ENCODE measurements at places on chromosomes 3 and 15. TPM values are rescaled to one million over a fixed set of nuclear protein-coding genes. Genes with fewer than 3 reads are reported as not detected.

Gene ARRDC4
- 0.15 TPM for polyA plus RNA-seq

Gene VGLL3
- polyA plus RNA-seq = 4.9 TPM

Gene RFX7
- polyA plus RNA-seq = 11.7 TPM

Gene PATL2
- 0.12 TPM for polyA plus RNA-seq

Gene CLDN11
- polyA plus RNA-seq = 0.42 TPM

Gene SLC12A8
- polyA plus RNA-seq = 4.2 TPM

Gene MESP1
- 2.8 TPM for polyA plus RNA-seq

DNA sequence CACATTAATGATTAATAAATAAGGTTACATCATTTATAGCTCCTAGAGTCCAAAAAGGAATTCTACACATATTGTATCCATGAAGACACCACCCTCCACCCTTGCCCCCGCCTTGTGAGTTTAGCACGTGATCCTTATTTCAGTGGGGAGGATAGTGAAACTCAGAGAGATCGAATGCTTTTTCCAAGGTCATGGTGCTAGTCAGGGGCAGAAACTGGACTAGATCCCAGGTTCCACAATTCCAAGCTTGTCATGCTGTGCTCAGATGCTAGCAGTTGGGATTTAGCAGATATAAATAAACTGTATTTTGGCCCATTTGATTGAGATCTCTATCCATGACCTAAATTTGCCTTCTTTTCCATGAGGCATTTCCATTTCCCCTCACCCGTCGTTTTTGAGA, 227.4 kb upstream of the THRB start:
- no peak for DNase-seq

DNA sequence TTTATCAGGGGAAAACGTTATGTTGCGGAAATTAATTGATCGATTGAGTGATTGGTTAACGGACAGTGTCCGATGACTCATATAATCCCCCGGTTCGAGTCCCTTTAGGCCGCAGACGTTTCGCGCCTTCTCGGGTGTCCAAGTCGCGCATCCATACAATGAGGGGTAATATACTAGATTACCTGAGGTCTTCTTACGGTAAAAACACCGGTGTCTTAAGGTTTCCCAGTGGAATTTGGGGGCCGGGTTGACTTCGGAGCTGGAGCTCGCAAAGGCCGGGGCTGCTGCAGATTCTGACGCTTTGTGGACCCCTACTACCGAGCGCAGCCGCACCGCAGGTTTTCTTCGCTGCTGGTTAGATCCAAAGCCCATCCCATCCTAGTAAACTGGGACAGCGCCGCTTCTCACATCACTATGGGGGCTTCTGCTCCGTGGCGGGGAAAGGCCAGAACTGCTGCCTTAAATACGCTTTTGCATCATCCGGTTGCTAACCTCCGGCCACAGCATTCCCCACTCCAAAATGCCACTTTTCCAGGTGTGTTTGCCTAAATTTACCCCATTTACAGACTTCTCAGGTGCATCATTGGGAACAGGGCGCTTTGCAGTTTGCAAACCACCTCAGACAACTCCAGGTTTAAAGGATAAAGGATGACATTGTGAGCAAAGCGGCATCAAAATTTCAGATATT, 858 bp upstream of the SACM1L start:
- peak; percentile 33 for DNase-seq

DNA sequence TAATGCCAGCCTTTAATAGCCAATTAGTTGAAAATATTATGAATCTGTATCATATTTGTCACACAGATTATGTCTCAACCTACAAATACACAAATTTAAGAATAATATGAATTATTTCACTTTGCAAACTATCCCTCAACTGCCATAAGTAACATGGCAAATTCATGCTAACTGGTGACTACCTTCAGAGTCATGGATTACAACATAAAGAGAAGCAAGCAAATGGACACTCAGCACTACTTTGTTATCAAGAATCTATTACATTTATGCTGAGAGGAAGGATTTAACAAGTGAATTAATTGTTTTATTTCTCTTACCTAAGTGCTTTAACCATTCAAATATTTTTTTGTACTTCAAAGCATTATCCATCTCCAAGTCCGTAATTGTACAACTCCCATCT, 103.1 kb upstream of the BCL6 start:
- DNase-seq = no peak

DNA sequence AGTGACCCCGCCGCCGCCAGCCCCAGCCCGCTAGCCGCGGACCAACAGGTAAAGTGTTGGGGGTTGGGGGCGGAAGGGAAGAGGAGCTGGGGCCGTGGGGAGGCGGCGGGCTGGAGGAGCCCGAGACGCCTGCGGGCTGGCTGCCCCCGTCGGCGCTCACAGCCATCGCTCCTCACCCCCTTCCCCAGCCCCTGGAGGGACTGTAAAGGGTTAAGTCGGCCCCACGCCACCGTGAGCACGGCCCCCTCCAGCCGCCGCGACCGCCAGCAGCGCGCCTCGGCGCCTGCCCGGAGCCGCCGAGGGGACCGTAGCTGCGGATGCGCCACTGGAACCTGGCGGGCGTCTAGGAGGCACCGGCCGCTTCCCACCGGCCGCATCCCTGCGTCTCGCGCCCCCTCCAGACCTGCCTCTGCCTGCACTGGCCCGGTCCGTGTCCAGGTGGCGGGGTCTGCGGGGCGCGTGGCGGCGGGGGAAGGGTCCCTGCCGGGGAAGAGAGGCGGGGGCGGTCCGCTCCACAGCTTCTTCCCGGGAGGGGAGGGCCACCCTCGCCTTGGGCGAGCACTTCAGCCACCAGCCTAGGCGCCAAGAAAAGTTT, 522 bp downstream of the MED12L start:
- DNase-seq = peak; percentile 30

DNA sequence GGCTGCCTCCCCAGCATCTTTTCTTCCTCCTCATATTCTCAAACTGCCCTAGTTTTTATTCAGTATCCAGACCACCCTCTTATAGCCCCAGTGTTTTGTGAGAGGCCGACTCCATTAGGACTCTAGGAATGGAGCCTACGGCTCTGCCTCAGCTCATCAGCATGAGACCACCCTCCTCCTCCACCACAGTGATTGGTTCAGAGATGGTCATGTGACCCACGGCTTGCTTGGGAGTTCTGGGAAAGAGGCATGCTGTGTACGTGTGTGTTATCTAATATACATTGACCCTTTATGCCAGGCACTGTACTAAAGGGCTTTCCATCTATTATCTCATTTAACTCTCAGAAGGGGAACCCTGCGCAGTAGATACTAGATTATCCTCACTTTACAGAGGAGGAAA, 17.8 kb upstream of the CMTM7 start:
- DNase-seq = no peak

- DNase-seq = no peak
Measured at GRCh38 chr15:96415513-96416217, 85.2 kb downstream of the NR2F2 start.

- no peak for DNase-seq
Measured at GRCh38 chr3:113129168-113129567, 82.2 kb upstream of the BOC start.

- no peak for DNase-seq
Measured at GRCh38 chr3:55333046-55333445, 154.1 kb downstream of the WNT5A start.

- DNase-seq = no peak
Measured at GRCh38 chr15:55710286-55710685, 32.7 kb downstream of the PRTG start.

DNA sequence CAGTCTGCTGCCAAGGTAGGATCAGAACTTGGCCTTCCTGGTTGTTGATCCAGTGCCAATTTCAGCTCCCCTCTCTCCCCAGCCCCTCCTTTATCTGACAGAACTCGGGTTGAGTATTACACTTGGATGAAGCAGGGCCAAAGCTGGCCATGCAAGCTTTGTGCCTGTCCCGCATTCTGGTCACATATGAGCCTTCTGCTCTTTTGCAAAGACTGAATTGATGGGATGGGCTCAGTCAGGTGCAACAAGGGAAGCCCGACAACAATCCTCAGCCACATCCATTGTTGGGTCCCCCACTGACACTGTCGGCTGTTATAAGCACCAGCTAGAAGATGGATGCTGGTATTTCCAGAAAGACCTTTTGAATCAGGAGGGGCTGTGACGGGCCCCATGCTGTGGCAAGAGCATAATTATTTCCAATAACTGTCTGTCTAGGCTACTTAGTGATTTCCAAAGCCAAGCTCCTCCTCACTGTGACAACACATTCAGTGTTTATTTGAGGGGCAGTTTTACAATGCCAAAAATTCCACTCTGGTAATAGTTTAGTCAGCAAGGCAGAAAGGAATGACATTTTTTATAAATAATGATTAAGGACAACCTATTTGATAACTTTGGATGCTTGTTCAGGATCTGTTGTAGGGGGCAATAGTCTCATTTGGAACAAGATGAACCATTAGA, 146.8 kb upstream of the FRMD4B start:
- DNase-seq = no peak

DNA sequence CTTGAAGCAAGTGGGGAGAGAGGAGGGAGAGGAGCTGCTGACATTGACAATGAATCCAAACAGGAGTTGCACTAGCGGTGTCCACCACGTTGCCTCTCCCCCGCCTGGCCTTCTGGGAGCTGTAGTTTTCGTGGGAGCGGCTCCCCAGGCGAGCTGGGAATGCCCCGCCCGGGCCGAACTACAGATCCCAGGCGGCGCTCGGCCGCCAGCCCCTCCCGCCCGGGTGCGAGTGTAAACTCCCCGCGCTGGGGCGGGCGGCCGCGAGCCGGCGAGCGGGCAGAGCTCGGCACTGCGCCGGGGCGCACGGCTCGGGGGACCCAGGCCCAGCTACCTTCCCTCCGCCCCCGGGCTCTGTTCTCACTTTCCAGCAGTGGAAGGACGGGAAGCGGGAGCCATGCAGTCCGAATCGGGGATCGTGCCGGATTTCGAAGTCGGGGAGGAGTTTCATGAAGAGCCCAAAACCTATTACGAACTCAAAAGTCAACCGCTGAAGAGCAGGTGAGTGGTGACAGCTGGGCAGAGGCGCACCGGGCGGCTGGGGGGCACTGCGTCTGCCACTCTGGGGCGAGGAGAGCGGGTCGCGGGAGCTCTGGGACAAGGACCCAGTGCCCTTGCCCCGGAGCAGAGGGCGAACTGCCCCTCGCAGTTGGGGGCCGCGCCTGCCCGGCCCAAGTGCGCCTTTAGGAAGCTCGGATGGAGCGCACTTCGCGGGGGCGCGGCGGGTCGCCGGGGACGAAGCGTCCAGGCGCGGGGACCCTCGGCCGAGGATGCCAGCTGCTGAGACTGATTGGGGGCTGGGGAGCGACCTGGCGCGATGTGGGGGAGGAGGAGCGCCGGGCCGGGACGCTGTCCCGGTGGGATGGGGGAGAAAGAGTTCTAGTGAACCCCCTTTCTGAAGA, at the start of gene MITF:
TSS of gene MITF (plus strand) at position 261 of the 899 bp plus-strand sequence. CDS start at position 395, 134 bp downstream.
- DNase-seq = peak; percentile 89

GRCh38 chr15:84955089-84955848, 26.4 kb upstream of the PDE8A start:
- DNase-seq = peak; percentile 89

GRCh38 chr3:72032441-72033135, 247.6 kb upstream of the PROK2 start:
- DNase-seq = no peak

DNA sequence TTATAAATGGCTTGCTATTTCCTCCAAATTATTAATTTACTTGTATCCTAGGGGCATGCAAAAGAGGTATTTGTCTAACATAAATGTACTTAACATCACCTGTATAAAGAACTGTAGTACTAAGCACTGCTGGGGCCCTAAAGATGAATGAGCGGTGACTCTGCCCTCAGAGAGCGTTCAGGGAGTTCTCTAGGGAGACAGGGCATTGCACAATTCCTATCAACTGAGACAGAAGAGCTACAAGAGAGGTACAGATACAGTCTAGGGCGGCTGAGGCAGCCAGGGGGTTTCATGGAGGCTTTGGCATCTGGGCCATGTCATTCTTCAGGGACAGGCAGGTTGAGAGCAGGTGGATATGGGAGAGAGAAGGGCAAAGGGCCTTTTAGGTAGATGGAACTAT, 39.9 kb upstream of the PARL start:
- no peak for DNase-seq

DNA sequence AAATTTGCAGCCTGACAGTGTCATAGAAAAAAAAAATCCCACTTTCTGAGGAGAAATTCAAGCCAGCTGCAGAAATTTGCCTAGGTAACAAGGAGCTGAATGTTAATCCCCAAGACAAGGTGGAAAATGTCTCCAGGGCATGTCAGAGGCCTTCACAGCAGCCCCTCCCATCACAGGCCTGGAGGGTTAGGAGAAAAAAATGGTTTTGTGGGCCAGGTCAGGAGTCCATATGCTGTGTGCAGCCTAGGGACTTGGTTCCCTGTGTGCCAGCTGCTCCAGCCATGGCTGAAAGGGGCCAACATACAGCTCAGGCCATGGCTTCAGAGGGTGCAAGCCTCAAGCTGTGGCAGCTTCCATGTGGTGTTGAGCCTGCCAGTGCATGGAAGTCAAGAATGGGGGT, 11.2 kb downstream of the CD200R1 start:
- no peak for DNase-seq

DNA sequence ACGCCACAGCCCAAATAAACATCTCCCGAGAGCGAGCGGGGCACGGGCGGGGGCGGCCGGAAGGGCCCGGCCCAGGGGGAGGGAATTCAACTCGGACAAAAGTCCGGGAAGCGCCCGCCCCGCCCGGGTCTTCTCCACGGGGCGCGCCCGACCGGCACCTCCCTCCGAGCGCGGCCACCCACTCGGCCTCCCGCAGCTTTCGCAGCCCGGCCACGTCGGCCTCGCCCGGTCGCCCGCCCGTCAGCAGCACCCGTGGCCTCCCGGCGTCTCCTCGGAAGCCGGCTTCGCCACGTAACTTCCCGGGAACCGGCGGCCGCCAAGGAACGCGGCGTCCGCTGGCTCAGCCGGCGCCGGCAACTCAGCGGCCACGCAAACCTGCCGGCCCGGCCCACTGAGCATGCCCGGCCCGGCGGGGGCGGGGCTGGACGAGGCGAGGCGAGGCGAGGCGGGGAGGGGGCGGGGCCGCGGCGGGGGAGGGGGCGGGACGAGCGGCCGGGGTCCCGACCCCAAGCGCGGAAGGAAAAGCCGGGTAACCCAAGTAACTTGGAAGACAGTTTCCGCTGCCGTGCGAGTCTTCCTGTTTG, at the start of gene TJP1:
TSS of gene TJP1 (minus strand) at position 369 of the 584 bp plus-strand sequence. CDS start 440 bp downstream, outside the sequence.
- peak; percentile 84 for DNase-seq

- DNase-seq = no peak
Measured at GRCh38 chr15:99537344-99537743, 28.4 kb upstream of the MEF2A start.

GRCh38 chr3:114712728-114713492, 419.1 kb downstream of the TIGIT start:
- no peak for DNase-seq
